ENCODE measurements at places on chromosomes 5 and 9.
A peak's percentile ranks its signal among the peaks of the same experiment; 100 is the strongest.

- no peak for DNase-seq
Measured at GRCh38 chr9:8616414-8616813, 816.8 kb upstream of the DMAC1 start.

GRCh38 chr5:124921694-124922093 is 175.3 kb upstream of the ZNF608 start:
- DNase-seq = no peak

DNA sequence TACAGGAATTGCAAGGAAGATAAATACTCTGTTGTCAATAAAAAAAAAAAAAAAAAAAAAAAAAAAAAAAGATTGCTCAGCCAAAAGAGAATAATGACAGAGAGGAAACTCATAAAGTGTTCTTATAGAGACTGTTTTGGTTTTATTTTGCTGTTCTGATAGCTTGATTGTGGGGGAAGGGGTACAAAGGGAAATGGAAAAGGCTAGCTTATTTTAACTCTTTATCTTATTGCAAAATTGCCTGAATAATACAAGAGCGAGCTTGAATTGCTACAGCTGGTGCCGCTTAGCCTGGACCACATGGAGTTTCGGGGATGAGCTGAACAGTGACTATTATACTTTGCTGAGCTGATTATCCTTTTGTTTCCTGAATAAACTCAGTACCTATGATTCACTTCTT is 31.0 kb upstream of the SHISAL2B start:
- no peak for DNase-seq

GRCh38 chr5:122694884-122695283 is 80.0 kb upstream of the SNX2 start:
- DNase-seq = no peak

DNA sequence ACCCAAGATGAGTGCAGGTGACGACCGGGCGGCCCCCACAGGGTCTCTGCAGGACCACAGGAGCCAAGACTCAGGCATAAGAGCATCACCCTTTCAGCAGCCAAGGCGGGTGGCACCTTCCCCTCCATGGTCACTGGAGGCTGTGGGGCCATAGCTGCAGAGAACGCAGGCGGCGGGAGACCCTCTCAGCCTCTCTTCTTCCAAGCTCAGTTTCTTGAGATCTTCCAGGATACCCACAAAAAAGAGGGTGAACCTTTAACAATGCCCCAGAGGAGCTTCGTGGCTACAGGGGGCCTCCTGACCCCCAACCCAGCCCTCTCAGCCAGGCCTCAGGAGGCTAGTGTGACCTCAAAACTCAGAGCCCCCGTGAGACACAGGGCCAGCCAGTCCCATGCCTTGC is 5.8 kb upstream of the TBC1D9B start:
- DNase-seq = no peak

GRCh38 chr9:977838-978830 is 1.7 kb downstream of the DMRT3 start:
- DNase-seq = no peak

DNA sequence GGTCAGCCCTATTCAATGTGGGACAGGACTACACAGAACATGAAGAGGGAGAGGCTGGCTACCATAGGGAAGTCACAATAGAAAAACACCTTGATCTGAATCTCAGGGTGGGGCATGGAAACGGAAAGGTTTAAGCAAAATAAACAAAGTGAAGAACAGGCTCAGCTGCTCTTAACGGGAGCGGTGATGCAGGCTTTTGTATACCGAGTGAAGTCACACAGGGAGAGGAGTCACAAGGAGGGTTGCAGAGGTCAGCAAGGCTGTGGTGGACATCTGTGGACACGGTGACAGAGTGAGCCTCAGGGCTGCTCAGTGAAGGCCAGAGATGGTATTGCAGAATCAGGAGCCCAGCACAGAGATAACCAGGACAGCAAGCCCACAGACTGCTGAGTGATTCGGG is 30.6 kb upstream of the SEMA4D start:
- DNase-seq = no peak

GRCh38 chr5:143064676-143065075 is 294.5 kb downstream of the ARHGAP26 start:
- no peak for DNase-seq

- DNase-seq = no peak
Measured at GRCh38 chr9:138120511-138121437, 243.2 kb downstream of the CACNA1B start.

DNA sequence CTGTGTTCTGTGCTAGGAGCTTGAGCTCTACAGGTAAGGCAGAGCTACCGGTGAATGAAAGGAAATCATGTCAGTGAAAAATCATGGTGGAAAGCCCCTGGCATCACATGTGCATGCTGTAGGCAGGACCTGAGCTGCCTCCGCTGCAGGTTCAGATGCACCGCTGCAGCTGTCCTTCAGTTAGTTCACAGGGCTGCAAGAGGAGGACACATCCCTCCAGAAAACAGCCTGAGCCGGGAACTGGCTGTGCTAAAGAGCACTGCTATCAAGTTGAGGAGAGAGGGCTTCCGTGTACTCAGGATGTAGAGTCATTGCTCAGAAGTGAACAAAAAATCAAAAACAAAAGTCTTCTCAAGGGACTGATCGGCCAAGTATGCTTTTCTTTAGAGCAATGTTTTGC is 138.6 kb downstream of the ERCC6L2 start:
- DNase-seq = no peak

DNA sequence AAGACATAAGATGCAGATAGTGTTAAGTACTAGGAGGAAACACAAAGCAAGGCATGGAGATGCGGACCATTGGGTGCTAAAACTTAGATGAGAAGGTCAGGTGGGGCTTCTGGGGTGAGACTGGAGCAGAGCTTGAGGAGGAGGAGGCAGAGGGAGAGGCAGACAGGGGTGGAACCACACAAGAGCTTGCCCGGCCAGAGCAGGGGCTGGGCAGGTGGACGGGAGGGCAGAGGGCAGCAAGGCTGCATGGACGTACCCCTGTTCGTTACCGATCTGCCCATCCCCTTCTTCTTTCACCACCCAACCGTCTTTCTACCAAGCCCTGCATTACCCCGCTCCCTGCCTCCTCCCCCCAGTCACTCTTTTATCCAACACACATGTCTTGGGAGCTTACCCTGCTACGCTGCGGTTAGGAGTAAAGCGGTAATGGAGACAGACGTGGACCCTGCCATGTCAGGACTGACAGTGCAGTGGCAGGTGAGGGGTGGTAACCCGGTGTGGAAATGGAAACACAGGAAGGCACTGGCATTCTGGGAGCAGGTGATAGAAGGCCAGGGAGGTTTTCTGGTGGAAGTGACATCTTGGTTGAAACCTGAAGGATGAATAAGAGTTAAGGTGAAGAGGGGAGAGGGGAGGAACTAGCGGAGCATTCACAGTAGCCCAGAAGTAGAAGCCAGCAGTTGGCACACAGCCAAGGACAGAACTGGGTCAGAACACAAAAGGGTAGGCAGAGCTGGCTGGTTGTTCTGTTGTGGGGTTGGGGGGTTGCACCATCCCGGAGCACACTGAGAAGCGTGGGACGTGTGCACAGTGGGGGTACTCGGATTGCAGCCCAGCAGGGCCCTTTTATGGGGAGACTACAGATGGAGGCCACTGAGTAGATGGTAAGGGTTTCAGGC is 167.2 kb downstream of the CACNA1B start:
- DNase-seq = no peak

DNA sequence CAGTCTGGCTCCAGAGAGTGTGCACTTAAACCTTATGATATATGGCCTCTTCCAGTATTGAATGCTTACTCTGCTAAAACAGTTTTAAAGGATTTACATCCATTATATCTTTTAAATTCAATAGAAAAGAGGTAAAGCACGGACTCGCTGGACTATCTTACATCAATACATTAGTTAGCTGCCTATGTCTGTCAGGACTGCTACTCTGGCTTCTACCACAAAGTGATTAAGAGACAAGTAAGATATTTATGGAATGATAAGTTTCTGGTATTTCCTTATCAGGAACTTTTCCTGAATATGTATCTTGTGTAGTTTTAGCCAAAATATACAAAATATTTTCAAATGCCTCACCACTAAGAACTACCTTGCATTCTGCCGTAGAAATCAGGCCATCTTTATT is 295.1 kb downstream of the ISL1 start:
- DNase-seq = no peak

DNA sequence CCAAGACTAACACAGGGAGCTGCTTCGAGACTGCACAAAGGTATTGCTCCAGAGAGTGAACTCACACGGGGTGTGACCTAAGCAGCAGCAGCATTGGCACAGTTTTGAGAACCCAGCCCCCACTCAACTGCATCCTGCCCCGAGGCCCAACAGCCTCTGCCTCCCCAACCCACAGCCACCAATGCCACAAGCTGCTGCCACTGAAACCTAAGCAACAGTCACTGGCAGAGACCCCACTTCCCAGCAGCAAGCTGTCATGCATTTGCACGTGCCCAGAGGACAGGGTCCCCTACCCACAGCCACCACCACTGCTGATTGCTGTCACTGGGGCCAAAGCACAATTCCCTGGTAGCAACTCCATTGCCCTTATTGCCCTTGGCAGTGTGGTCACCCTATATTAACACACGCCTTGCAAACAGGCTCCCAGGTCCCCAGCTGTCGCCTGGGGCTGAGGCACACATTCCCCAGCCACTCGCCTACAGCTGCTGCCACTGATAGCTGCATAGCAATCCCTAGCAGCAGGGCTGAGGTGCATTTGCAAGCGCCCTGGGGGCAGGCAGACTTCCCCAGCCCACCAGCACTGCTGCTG is 141.0 kb downstream of the AGTPBP1 start:
- DNase-seq = peak; percentile 8

DNA sequence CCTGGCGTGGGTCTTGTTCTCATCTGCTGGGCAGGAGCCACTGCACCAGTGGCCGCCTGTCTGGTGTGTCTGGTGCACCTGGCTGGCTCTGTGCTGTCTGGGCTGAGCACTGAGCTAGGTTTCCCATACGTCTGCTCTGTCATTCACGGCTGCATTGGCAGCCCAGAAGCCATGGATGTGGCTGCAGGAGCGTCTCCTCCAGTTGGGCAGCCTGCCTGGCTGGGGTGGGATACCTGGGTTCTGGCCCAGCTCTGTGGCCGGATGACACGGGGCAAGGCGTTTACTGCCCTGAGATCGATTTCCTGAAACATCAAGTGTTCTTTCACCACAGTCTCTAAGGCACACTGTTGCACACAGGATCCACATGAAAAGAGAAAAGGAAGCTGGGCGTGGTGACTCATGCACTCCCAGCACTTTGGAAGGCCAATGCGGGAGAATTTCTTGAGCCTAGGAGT is 25.5 kb upstream of the SLC25A51 start:
- peak; percentile 64 for DNase-seq

DNA sequence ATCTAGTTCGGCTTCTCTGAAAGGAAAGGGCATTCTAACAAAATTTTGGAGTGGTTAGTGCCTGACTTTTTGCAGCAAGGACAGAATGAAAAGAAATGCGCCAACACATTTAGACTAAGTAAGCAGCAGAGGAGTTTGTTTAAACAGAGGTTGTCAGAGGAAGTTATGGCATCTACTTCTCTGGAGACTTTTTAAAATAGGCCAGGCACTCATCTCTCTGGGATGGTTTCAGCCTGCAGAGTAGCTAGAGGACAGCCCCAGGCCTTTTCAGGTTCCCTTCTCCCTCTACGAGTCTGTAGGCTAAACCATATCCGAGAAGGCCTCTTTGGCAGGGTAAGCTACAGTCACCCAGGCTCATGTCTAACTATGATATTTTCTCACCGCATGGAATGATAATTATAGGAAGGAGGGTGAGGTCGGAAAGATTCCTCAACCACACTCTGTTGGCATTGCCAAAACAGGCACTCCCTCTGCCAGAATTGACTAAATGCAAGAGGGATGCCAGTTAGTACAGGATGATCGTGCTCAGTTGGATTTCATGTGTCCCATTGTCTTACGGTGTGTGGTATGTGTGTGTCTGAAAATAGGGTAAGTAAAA is 1.4 kb upstream of the CTXN3 start:
- no peak for DNase-seq

- DNase-seq = peak; percentile 20
Measured at GRCh38 chr5:108418197-108418596, 36.3 kb upstream of the FBXL17 start.

GRCh38 chr5:53478411-53479044 is 1.9 kb upstream of the FST start:
- DNase-seq = peak; percentile 71

Measured in AG10803 (cell line).